Breast epithelium (tissue), 4 donors: ENCODE measurements at places on chromosomes 12 and 14. TPM values are rescaled to one million over a fixed set of nuclear protein-coding genes. Genes with fewer than 3 reads are reported as not detected.

Gene RXYLT1
- total RNA-seq = 20.2 TPM

Gene NFATC4
- total RNA-seq = 67.2 TPM

Gene KRT7
- total RNA-seq = 358 TPM

Gene AQP2
- not detected for total RNA-seq

Gene SERPINA10
- total RNA-seq = not detected

- H3K4me3 ChIP-seq = no peak overlapping the region
- H3K36me3 ChIP-seq = no peaks in the 10 kb centered on the region
Observed at GRCh38 chr12:78194448-78194847, 363.8 kb downstream of the NAV3 start.

GRCh38 chr12:115455268-115455681, 771.3 kb upstream of the TBX3 start:
- H3K27me3 ChIP-seq = no peaks in the 10 kb centered on the region
- no peaks in the 10 kb centered on the region for H3K4me1 ChIP-seq
- H3K27ac ChIP-seq = no peak overlapping the region
- no peak for DNase-seq
- H3K36me3 ChIP-seq = no peaks in the 10 kb centered on the region

DNA sequence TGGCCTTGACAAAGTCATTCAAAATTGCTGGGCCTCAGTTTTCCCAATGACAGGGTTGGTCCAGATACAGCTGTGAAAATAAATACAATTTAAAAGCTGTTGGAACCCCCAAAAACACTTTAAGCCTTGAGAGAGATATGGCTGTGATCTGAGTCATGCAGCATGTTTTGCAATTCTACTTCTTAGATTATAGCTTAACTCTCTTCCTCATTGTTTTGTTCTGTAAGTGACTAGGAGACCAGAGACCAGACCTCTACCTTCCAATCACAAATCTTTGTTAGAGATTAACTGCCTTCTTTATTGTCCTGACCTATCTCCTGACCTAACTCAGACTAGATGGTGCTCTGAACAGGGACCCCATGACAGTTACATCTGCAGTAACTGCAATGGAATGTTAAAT, 198.1 kb downstream of the STXBP6 start:
- H3K36me3 ChIP-seq = no peaks in the 10 kb centered on the region
- no peak overlapping the region for H3K27ac ChIP-seq
- no peak overlapping the region for H3K4me3 ChIP-seq
- DNase-seq = no peak
- no peaks in the 10 kb centered on the region for H3K27me3 ChIP-seq

DNA sequence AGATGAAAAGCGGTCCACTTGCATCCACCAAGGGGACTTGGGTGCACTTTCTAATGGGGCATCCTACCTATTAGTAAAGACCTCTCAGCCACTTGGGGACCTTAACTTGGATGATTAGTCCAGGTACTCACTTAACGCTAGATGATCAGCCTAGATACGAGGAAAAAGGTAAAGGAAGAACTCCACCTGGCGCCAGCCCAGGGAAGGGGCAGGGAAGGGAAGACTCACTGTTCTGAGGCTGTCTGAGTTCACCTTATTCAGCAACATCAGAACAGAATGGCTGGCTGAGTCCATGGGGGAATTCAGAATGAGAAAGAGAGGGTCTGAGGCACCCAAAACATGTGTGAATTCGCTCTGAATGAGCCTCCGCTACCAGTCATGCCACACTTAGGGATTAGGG, 7.1 kb downstream of the IL22 start:
- no peak overlapping the region for H3K27ac ChIP-seq
- H3K4me1 ChIP-seq = no peaks in the 10 kb centered on the region
- no peak overlapping the region for H3K4me3 ChIP-seq
- no peaks in the 10 kb centered on the region for H3K36me3 ChIP-seq

DNA sequence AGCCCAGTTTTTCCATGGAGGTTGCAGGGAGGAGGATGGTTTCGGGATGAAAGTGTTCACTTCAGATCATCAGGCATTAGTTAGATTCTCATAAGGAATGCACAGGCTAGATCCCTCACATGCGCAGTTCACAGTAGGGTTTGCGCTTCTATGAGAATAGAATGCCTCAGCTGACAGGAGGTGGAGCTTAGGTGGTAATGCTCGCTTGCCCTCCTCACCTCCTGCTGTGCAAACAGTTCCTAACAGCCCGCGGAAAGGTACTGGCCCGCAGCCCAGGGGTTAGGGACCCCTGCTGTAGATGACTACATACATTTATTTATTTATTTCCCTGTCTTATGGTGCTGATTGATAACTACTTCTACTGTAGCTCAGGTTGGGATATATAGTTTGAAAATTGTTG, 93.2 kb downstream of the FBXO33 start:
- DNase-seq = no peak
- no peak overlapping the region for H3K4me3 ChIP-seq
- no peak overlapping the region for H3K27ac ChIP-seq
- no peaks in the 10 kb centered on the region for H3K27me3 ChIP-seq

GRCh38 chr12:67274186-67274585, 5.0 kb downstream of the CAND1 start:
- no peak for DNase-seq
- no peaks in the 10 kb centered on the region for H3K27me3 ChIP-seq
- H3K4me1 ChIP-seq = no peaks in the 10 kb centered on the region
- no peak overlapping the region for H3K27ac ChIP-seq
- H3K36me3 ChIP-seq = no peaks in the 10 kb centered on the region

DNA sequence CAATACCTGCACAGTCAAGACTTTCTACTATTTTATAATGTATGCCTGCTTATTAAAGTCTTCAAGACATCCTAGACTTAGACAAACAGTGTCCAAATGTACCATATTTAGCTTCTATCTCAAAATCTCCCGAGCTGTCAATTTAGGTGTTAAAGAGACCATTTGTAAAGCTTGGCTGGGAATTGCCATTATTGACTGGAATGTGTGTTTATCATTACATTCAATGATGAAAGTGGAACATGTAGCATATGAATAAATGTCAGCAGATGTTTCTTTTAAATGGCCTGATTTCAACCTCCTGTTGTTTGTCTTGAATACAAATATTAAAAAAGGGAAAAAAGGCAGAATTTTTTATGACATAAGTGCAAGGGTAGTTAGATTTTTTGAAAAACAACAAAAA, 572.3 kb downstream of the PRKD1 start:
- H3K4me3 ChIP-seq = no peak overlapping the region
- H3K36me3 ChIP-seq = no peaks in the 10 kb centered on the region
- DNase-seq = no peak
- no peaks in the 10 kb centered on the region for H3K4me1 ChIP-seq
- no peak overlapping the region for H3K27ac ChIP-seq

DNA sequence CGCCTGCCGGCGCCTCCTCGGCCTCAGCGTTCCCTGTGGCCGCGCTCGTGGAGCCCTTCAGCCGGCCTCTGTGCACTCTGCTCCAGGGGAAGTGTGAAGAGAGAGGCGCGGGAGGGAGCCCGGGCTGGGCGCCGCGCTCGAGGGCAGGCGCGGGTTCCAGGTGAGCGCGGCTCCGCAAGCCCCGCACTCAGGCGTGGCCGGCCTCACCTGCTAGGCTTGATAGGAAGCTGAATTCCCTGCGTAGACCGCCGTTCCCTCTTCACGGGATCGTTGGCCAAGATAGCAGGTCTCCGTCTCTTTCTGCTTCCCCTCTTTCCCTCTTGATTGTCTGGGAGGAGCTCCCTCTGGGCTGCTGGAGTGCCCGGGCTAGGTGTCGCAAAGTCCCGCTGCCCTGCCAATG, 89.7 kb downstream of the ASCL4 start:
- DNase-seq = no peak
- no peak overlapping the region for H3K27ac ChIP-seq
- no peaks in the 10 kb centered on the region for H3K27me3 ChIP-seq
- peak overlapping the region; percentile 33 for H3K4me3 ChIP-seq
- no peaks in the 10 kb centered on the region for H3K4me1 ChIP-seq

DNA sequence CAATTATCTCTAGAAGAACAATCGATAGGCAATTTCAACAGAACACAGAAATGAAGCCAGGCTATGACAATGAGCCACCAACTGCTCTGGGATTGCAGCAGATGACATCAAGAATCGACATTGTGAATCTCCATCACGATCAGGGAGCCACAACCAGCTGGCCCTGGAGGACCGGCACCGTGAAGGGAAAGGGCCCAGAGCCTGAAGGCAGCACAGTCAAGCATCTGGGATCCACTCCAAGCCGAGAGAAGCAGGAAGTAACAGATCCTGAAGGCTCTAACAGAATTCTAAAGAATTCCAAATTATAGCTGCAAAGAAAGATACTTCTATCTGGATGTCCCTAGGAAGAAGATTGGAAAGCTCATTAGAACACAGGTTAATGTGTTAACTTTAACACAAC, 61.0 kb downstream of the LRRC74A start:
- no peaks in the 10 kb centered on the region for H3K4me1 ChIP-seq
- no peak overlapping the region for H3K27ac ChIP-seq
- H3K27me3 ChIP-seq = no peaks in the 10 kb centered on the region
- DNase-seq = no peak
- no peaks in the 10 kb centered on the region for H3K36me3 ChIP-seq

DNA sequence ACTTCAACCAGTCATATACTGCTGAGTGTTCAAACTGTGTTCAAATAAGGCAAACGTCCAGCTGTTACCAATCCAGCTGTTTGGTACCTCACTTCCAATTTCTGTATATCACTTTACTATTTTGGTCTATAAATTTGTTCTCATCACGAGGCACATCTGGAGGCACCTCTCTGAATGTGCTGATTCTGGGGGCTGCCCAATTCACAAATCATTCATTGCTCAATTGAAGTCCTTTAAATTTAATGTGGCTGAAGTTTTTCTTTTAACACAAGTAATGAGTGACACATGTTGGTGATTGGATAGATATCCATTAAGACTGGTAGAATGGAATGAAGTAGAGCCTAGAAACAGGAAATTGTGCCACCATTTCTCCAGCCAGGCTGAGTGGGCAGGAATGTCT, 617.0 kb upstream of the TMEM132C start:
- no peak overlapping the region for H3K4me3 ChIP-seq
- H3K27ac ChIP-seq = no peak overlapping the region

GRCh38 chr12:22538311-22538710, 6.0 kb downstream of the C2CD5 start:
- peaks cover 13% of the 10 kb centered on the region for H3K4me1 ChIP-seq
- no peaks in the 10 kb centered on the region for H3K36me3 ChIP-seq
- H3K27ac ChIP-seq = no peak overlapping the region
- no peak overlapping the region for H3K4me3 ChIP-seq

DNA sequence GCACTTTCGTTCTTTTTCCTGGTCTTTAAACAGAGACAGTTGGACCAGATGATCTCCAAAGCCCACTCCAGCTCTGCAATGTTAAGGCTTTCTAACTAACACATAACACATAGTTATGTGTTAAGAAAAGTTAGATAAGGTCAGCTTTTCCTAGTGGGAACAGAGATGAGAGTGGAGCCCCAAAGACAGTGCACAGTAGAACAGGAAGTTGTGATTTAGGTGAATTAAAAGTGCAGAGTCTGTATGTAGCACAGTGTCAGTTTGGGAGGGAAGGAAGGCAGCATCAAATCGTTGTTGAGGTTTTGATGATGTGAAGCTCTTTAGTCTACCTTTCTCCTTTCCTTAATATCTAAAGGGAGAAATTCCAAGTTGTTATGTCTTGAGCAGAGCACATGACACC, 31.7 kb downstream of the PRORP start:
- H3K27ac ChIP-seq = no peak overlapping the region
- H3K36me3 ChIP-seq = no peaks in the 10 kb centered on the region
- H3K27me3 ChIP-seq = no peaks in the 10 kb centered on the region

DNA sequence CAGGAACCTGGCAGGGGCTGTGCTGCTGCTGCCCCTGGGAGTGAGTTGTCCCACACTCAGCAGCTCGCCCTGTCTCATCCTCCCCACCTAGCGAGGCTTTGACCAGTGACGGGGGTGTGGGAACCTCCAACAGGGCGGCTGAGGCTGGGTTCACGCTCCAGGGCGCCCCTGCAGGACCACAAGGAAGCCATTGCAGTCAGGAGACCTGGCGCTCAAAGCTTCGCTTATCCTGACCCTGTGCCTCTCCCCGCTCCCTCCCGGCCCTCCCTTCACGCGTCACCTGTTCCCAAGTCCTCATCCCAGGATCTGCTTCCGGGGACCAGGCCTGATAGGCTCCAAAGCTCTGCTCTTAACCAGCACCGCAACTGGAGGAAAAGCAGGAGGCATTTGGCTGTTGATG, 272.0 kb upstream of the SFSWAP start:
- H3K4me3 ChIP-seq = no peak overlapping the region
- H3K4me1 ChIP-seq = no peaks in the 10 kb centered on the region
- H3K27me3 ChIP-seq = peaks cover 20% of the 10 kb centered on the region
- H3K36me3 ChIP-seq = no peaks in the 10 kb centered on the region
- DNase-seq = no peak

DNA sequence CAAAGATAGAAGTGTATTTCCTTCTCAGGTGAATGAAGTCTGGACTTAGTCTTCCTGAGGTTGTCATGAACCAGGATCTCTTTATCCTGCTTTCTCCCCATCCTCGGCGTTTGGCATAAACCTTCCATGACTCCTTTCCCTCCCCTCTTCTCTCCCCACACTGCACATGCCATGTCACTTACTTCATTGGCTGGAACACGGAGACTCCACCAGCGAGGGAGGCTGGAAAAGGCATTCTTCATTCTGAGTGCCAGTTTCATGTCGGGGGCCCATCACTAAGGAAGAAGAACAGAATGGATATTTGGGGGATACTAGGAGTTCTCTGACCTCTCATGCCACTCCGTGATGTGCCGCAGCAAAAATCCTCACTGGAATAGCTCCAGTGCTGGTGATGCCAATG, 105.6 kb downstream of the VCPKMT start:
- H3K27me3 ChIP-seq = no peaks in the 10 kb centered on the region
- H3K4me3 ChIP-seq = no peak overlapping the region
- no peak overlapping the region for H3K27ac ChIP-seq
- no peaks in the 10 kb centered on the region for H3K4me1 ChIP-seq
- DNase-seq = no peak
- no peaks in the 10 kb centered on the region for H3K36me3 ChIP-seq

- H3K4me1 ChIP-seq = no peaks in the 10 kb centered on the region
- H3K27ac ChIP-seq = no peak overlapping the region
- no peaks in the 10 kb centered on the region for H3K36me3 ChIP-seq
- no peak for DNase-seq
- H3K4me3 ChIP-seq = no peak overlapping the region
- H3K27me3 ChIP-seq = no peaks in the 10 kb centered on the region
Observed at GRCh38 chr12:101086490-101087135, 123.4 kb downstream of the SLC5A8 start.

- no peak overlapping the region for H3K27ac ChIP-seq
- no peaks in the 10 kb centered on the region for H3K4me1 ChIP-seq
- H3K27me3 ChIP-seq = no peaks in the 10 kb centered on the region
- DNase-seq = no peak
- H3K4me3 ChIP-seq = no peak overlapping the region
- no peaks in the 10 kb centered on the region for H3K36me3 ChIP-seq
Observed at GRCh38 chr14:20730891-20731290, 14.8 kb upstream of the EDDM3A start.
